ENCODE measurements at places on chromosomes 5 and 9. TPM values are rescaled to one million over a fixed set of nuclear protein-coding genes. Genes with fewer than 3 reads are reported as not detected.
A peak's percentile ranks its signal among the peaks of the same experiment; 100 is the strongest.

SPINK7 gene
- total RNA-seq: not detected

DNA sequence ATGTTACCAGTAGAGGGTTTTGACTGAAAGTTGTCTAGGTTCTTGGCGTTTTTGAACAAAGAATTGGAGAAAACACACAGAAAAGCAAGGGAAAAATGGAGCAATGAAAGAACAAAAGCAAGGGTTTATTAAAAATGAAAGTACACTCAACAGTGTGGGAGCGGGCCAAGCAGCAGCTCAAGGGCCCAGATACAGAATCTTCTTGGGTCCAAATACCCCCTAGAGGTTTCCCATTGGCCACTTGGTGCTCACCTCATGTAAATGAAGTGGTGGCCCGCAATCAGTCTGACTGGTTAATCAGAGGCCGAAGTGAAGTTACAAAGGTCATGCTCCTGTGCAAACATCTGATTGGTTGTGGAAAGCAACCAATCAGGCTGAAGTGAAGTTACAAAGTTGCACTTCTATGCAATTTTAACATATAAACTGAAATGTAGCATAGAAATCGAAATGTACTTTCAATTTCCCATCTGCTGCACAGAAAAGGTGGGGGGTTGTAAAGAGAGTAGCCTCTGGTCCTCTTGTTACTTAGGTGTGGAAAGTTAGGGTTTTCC is 1.9 kb upstream of the GM2A start:
- no peaks in the 10 kb centered on the region for H3K27me3 ChIP-seq
- no peaks in the 10 kb centered on the region for H3K36me3 ChIP-seq
- H3K27ac ChIP-seq: no peak overlapping the region
- peaks cover 16% of the 10 kb centered on the region for H3K4me1 ChIP-seq

DNA sequence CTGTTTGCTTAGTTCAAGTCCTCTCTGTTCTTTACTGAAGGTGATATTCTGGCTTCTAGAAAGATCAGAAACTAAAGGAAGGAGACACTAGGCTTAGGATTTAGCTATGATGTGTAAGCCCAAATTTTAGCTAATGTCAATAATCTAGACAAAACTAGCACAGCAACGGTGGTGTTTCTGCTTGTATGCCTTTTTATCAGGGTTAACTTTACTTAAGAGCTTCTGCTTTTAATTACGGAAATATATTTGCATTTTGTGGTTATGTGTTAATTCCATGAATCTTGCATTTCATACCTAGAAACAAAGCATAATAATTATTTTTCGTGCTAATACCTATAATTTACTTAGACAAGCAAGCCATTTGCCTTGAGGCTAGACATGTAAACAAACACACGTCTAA is 96.1 kb downstream of the PAX5 start:
- H3K27ac ChIP-seq: no peak overlapping the region
- H3K4me3 ChIP-seq: no peak overlapping the region
- no peaks in the 10 kb centered on the region for H3K36me3 ChIP-seq
- H3K27me3 ChIP-seq: no peaks in the 10 kb centered on the region
- no peaks in the 10 kb centered on the region for H3K4me1 ChIP-seq
- DNase-seq: no peak

GRCh38 chr9:5834214-5834613 is 1.3 kb upstream of the ERMP1 start:
- H3K4me1 ChIP-seq: no peaks in the 10 kb centered on the region
- no peak for DNase-seq
- H3K36me3 ChIP-seq: no peaks in the 10 kb centered on the region
- no peak overlapping the region for H3K4me3 ChIP-seq
- H3K27me3 ChIP-seq: no peaks in the 10 kb centered on the region
- no peak overlapping the region for H3K27ac ChIP-seq

- no peak overlapping the region for H3K4me3 ChIP-seq
- DNase-seq: no peak
- H3K27ac ChIP-seq: no peak overlapping the region
- H3K36me3 ChIP-seq: peaks cover 5% of the 10 kb centered on the region
- H3K4me1 ChIP-seq: peaks cover 17% of the 10 kb centered on the region
Observed at GRCh38 chr9:4117835-4118610, 181.8 kb downstream of the GLIS3 start.

ECM2 gene
- total RNA-seq: 7.6 TPM

GRCh38 chr5:29950416-29951145 is 1242.9 kb upstream of the CDH6 start:
- H3K4me1 ChIP-seq: no peaks in the 10 kb centered on the region
- H3K4me3 ChIP-seq: no peak overlapping the region
- no peak overlapping the region for H3K27ac ChIP-seq
- H3K27me3 ChIP-seq: no peaks in the 10 kb centered on the region
- H3K36me3 ChIP-seq: no peaks in the 10 kb centered on the region

DNA sequence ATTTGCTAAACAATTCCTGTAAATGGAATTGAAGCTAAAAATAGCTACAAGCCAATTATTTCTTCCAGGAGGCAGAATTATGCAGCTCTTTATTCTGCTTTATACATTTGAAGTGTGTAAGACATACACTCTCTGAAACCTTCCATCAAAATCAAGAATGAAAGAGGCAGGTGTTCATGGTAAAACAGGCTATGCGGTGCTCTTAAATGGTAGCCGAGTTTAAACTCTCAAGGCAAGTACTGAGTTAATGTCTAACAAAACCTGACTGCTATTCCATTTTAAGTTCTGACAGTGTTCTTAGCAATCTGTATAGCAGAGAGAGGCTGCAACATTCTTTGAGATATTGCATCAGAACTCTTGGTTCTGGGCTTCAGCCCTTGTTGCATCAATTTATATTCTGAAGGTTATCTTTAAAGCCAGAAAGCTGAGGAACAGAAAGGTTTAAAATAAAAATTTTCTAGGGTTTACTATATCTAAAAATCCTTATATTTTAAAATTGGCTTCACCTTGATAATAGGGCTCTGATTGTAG is 248.3 kb upstream of the CCNG1 start:
- no peak for DNase-seq
- H3K4me3 ChIP-seq: no peak overlapping the region
- H3K27me3 ChIP-seq: no peaks in the 10 kb centered on the region
- H3K36me3 ChIP-seq: no peaks in the 10 kb centered on the region
- H3K27ac ChIP-seq: no peak overlapping the region
- H3K4me1 ChIP-seq: no peaks in the 10 kb centered on the region

GRCh38 chr9:98807070-98807813 is at the start of gene GALNT12:
GALNT12 (plus strand) TSS chr9:98807670; CDS start chr9:98807699, 29 bp downstream.
- peak within 1 kb of the TSS; percentile 62 for H3K4me3 ChIP-seq
- no peaks in the 10 kb centered on the region for H3K36me3 ChIP-seq
- no peaks in the 10 kb centered on the region for H3K27me3 ChIP-seq
- H3K4me1 ChIP-seq: no peaks in the 10 kb centered on the region

CDC20B gene
- total RNA-seq: not detected

GRCh38 chr9:79240774-79241173 is 331.0 kb upstream of the TLE4 start:
- H3K4me1 ChIP-seq: no peaks in the 10 kb centered on the region
- no peak overlapping the region for H3K4me3 ChIP-seq
- no peak for DNase-seq
- no peak overlapping the region for H3K27ac ChIP-seq
- H3K36me3 ChIP-seq: no peaks in the 10 kb centered on the region

All from kidney (tissue), 22 donors.